ENCODE measurements at places on chromosomes 7 and 10.

DNA sequence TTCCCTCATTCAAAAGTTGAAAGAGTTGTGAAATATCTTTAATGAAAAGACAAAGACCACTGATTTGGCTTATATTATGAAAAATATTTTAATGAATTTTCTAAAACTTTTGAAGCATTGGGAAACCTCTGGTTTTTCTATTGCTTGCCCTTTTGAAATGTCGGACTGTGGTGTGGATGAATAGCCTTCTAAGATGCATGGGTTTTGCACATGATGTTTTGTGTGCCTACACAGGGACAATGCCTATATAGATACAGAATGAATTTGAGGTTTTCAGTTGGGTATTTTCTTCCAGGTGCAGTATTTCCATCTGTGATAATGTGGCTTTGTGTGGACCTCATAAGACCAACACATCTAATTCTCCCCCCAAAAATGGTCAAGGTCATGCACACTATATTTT, 1437.9 kb downstream of the REEP3 start:
- no peak for DNase-seq

GRCh38 chr10:130579913-130580312, 443.7 kb downstream of the GLRX3 start:
- peak; percentile 62 for DNase-seq

DNA sequence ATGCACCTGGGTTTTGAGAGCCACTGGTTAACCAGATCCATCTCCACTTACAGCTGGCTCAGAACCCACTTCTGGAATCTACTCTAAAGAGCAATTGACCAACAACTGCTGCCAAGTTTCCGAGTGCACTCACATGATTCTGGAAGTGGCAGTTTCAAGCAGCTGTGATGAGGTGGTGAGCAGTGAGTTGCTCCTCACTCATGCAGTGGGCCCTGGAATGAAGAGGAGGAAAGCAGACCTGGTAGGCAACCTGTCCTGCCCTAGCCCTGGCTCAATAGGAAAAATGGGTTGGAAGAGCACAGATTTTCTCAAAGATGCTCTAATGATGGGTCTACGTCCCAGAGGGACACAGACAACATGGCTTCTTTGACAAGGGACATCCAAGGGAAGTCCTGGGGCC, 70.7 kb upstream of the NPY start:
- DNase-seq: peak; percentile 53

DNA sequence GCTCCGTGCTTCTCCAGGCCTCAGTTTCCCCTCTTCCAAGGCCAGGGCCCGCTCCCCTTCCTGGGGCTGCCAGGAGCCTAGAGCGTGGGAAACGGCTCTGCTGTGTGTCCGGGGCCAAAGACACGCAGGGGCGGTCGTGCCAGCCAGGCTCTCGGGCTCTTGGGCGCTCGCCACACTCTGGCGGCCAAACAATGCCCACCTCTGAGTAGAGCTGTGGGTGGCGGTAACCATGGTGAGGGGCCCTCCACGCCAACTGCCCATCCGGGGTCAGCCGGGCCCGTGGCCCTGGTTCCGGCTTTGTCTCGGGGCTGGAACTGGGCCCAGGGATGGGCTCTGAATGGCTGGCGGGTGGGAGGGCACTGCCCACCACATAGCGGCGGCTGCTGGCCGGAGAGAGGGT, 16.0 kb downstream of the GRIFIN start:
- DNase-seq: no peak

GRCh38 chr10:30411263-30411662, 22.7 kb upstream of the MAP3K8 start:
- no peak for DNase-seq

- DNase-seq: no peak
These were observed 112.5 kb downstream of the C10orf105 start for GRCh38 chr10:71607082-71607443.

DNA sequence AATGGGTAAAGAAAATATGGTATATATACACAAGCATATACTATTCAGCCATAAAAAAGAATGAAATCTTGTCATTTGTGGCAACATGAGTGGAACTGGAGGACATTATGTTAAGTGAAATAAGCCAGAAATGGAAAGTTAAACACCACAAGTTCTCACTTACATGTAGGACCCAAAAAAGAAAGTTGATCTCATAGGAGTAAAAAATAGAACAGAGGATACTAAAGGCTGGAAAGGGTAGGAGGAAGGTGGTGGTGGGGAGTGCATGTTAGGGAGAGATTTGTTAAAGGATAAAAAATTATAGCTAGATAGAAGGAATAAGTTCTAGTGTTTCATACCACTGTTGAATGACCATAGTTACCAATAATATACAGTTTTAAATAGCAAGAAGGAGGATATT, 48.4 kb downstream of the TBC1D12 start:
- DNase-seq: no peak

GRCh38 chr10:36336315-36336714, 694.2 kb upstream of the FZD8 start:
- DNase-seq: no peak

DNA sequence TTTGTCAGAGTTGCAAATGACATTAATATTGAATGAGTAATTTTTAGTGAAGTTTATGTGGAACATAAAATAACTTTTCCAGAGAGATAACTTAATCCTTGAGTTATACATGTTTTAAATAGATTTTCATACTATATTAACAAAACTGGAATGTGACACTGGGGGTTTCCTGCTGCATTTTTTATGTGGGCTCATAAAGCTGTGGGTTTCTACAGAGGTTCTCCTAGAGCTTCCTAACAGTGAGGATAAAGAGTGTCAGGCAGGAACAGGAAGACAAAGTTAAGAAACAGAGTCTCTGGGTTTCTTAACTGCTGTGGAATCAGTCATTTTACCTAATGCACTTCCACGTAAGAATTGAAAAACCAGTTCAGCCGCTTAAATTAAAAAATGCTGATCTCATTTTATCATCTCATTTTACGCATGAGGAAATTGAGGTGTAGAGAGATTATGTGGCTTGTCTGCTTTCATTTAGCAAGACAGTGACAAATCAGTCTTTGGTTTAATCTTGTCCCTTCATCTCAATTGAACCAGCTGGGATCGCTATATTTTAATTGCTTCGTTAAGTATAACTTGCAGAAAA, 5.0 kb downstream of the CD36 start:
- DNase-seq: no peak

DNA sequence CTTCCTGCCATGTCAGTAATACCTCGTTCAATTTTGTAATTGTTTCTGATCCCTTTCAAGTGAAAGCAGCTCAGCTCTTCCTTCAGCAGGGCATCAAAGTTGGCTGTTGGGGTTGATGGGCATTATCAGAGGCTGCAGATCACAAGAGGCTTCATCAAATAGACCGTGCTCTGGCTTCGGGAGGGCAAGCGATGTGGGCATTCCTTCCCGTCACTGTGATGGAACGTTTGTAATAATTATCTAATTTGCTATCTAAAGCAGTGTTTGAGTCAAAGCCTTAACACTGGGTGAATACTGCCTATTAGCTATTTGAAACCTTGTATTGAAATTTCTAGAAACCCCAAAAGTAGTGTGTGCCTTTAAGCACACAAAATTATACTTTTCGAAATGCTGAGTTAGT, 170.1 kb downstream of the OTUD1 start:
- peak; percentile 29 for DNase-seq

DNA sequence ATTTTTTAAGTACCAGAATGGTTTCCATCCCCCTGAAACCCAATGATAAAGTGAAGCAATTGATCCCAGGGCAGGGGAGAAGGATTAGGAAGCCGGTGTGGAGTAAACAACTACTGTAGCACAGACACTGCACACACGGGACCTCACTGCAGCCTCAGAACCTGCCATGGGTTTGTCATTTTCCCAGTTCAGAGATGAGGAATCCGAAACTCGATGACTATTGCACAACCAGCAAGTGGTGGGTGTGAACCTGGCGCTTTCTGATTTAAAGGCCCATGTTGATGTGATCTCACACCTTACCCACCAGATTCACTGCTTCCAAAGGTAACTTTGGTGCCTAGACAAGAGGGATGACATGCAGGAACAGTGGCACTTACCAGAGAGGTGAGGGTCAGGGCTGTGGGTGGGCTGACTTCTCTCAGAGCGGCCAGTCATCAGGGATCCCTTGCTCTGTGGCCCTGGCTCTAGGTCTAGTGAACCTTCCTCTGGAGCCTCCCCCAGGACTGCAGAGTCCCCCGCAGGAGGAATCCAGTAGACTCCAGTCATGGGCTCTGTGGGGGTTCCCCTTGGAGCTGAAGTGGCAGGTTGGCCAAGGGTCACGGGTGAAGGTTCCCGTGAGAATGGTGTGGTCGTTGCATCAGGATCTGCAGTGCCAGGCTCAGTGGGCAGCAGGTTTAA, 62.8 kb downstream of the PKD1L1 start:
- DNase-seq: peak; percentile 80

- no peak for DNase-seq
These were observed 141.6 kb downstream of the SND1 start for GRCh38 chr7:127793582-127793981.

DNA sequence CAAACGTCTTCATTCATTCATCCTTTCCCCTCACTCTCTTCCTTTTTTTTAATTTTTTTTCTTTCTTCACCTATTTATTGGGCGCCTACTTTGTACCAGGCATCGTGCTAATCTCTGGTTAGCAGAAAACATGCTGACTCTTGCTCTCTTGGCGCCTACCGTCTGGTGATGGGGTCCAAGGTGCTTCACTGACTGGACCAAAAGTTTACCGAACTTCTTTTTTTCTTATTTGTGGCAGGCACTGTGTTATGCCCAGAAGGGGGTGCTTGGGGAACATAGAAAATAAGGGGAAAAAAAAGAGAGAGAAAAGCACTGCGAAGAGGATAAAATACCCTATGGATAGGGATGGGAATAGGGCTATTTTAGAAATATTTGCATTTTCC, 505 bp upstream of the FAM204A start:
- DNase-seq: no peak

DNA sequence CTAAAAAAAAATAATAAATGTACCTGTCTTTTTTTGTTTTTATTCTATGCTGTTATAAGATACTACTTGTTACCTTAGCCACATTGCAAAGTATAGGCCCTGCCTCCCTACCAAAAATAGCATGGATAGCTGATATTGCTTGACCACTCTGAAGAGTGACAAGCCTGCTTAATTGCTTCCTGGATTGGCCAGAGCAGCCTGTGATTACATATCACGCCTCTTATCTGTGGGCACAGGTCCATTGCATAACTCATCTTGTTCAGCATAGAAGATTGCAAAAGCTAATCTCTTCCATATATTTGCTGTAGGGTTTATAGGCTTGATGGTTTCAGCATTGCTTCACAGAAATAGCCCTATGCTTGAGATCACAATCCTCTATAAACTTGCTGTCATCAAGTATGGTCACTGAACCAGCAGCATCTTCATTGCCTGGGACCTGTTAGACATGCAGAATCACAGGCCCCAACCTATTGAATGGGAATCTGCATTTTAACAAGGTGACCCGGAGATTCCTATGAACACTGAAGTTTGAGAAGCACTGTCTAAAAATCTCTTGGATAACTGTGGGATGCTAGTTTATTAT, 280.8 kb upstream of the CDC14C start:
- DNase-seq: no peak

DNA sequence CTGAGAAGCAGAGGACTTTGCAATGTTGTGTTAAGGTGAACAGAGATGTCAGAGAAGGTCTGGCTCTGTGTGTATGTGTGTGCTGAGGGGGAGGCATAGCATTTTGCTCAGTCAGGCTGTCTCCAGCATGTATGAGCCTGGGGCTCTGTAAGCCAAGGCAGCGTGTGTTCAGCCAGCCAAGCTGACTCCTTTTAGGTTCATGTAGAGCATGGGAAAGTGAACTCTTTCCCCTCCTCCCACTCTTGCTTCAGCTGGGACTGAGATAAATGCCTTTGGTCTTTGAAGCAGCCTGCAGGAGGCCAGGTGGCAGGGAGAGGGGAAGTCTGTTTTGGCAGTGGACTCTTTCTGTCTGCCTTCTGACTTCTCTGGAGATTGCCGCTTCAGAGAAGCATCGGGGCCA, 3.8 kb downstream of the SFXN2 start:
- DNase-seq: no peak

GRCh38 chr10:74480778-74481177, 329.8 kb downstream of the ADK start:
- DNase-seq: no peak

DNA sequence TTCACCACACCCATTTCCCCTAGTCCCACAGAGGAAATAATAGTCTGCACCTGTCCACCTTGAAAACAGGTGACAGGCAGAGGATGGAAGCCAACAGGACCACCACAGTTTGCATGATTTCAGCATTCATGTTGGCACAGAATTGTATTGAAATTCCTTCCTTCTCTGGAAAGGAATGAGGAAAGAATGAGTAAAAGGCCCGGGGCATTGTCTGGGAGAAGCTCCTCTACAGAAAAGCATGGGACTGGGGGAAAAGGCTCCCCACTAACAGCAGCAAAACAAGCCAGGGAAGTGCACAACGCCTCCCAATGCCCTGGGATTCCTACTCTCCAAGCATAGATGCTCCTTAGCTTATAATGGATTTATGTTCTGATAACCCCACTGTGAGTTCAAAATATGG, 28.5 kb upstream of the TOMM7 start:
- DNase-seq: no peak

GRCh38 chr7:3510101-3511020, 209.3 kb downstream of the SDK1 start:
- no peak for DNase-seq

DNA sequence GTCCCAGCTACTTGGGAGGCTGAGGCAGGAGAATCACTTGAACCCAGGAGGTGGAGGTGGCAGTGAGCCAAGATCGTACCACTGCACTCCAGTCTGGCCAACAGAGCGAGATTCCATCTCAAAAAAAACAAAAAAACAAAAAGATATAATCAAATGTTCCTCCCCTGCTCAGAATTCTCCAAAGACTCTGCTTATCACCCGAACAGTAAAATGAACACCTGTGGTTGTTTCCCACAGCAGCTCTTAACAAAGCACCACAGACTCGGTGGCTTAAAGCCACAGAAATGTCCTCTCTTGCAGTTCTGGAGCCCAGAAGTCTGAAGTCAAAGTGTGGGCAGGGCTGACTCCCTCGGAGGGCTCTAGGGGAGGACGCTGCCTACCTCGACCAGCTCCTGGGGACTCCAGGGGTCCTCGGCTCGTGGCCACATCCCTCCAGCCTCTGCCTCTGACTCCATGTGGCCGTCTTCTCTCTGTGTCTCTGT, 4.1 kb upstream of the INTS1 start:
- DNase-seq: no peak

GRCh38 chr10:26698909-26699308, 1.4 kb downstream of the PDSS1 start:
- no peak for DNase-seq

- DNase-seq: no peak
These were observed 106.1 kb downstream of the ICA1 start for GRCh38 chr7:8155836-8156235.

DNA sequence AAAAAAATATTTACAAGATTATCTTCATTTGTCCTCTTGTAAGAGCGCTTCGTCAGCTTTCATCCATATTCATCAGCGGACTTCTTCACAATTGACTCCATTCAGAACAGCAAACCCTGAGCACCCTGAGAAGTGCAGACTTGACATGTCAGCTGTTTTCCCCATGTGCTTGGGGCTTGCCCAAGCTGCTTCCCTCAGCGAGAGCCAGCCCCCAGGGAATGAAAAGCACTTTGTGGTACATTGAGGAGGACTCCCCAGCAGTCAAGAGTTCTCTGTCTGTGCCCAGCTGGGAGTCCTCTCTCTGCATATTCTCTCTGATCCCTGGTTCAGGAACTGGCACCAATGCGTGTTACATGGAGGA, 22.7 kb downstream of the HKDC1 start:
- DNase-seq: no peak

- no peak for DNase-seq
These were observed 1.9 kb downstream of the FOXK1 start for GRCh38 chr7:4683884-4684565.

Measured in esophagus muscularis mucosa (tissue), 4 donors.